Ovary (tissue), 10 donors: ENCODE measurements at places on chromosomes 1 and 21. TPM values are rescaled to one million over a fixed set of nuclear protein-coding genes. Genes with fewer than 3 reads are reported as not detected.

Gene B3GALT2
- 3.3 TPM for total RNA-seq

Gene MTHFR
- 65.2 TPM for total RNA-seq

Gene SH2D5
- total RNA-seq = 1.8 TPM

Gene CELA3A
- not detected for total RNA-seq

Gene NR0B2
- not detected for total RNA-seq
